ENCODE measurements at places on chromosomes 12 and 14.

DNA sequence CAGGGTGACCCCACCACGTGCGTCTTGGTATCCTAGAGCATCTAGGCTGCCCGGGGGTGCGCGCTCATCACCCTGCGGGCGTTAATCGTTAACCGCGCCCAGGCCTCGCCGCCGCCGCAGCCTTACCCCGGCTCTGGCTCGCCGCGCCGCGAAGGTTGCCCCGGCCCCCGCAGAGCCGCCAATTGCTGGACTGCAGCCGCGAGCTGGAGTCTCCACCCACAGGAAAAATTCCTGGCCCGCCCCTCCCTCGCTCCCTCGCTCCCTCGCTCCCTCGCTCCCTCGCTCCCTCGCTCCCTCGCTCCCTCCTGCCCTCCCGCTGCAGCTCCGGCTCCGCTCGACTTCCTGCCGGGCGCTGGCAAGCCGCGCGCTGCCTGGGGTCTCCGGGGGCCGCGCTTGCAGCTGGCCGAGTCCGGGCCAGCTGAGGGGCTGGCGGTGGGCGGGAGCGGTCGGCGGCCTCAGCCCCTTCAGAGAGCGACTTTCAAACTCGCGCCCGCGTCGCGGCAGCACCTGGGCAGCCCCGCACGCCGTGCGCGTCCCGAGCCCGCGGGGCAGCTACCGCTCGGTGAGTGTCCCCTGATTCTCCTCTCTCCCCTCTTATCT, at the start of gene PLEKHG3:
Gene PLEKHG3 (plus strand): TSS at position 282 of the 600 bp plus-strand sequence. CDS start 23,208 bp downstream, outside the sequence.
- peak; percentile 91 for DNase-seq

- peak; percentile 87 for DNase-seq
Measured at GRCh38 chr14:105281371-105282097, 19.3 kb downstream of the BRF1 start.

- DNase-seq = no peak
Measured at GRCh38 chr14:105854600-105855245, 328.3 kb downstream of the TMEM121 start.

DNA sequence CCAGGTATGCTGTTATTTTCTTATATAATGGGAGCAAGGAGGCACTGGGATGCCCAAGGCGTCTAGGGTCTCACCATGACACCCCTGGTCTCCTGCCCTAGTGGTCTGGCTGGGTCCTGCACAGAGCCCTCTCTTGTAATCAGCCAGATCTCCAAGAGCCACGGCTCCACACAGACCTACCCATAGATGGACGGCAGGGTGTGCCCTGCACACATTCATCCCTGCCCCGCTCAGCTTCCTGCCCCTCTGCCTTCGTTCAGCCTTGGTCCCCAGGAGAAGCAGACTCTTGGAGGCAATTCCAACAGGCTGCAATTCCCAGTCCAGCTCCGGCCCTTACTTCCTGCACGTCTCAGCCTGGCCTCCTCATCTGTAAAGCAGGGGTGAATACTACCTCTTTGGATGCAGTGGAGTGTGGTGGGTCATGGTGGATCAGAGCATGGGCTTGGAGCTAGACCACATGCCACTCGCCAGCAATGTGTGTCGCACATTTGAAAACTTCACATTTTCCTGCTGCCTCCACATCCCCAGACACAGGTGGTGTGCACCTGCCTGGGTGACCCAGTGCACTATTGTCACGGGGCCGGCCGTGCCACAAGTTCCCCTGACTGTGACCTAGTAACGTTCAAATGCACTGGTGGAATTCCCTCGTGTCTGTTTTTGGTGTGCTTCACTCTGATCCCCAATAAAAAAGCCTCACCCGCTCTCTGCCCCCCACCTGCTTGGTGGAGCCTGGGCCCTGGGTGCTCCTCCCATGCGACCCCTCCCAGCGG, 171.1 kb upstream of the PRMT8 start:
- no peak for DNase-seq

DNA sequence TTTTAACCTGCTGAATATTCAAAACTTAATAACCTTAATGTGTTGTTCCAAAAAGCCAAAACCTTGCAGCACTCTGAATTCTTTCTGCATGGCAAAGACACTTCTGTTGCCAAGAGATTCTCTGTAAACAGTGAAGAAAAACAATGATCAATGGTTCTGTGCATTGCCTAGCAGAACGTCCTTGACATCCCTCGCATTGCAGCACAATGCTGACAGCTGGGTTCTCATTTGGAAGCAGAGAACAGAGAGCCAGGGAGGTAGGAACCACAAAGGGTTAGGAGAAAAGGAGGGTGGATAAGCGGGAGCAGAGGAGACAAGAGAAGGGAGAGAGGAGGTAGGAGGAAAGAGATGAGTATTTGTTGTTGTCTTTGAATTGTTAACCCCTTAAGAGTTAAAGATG, 501.1 kb downstream of the NAV3 start:
- no peak for DNase-seq

DNA sequence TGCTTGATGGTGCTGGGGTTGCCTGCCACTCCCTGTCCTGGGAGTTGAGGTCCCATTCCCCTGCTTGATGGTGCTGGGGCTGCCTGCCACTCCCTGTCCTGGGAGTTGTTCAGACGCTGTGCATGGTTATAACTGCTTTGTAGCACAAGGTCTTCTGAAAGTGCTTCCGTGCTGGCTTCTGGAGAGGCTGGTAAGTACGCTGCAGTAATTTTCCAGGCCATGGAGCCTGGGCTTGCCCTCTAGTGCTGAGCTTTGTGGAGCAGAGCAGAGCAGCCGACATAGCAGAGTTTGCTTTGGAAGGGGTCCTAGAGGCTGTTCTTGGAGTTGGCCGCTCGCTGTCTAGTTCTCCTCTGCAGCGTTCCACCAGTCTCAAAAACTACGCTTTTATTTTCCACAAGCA, 6.3 kb downstream of the B4GALNT3 start:
- DNase-seq = no peak

DNA sequence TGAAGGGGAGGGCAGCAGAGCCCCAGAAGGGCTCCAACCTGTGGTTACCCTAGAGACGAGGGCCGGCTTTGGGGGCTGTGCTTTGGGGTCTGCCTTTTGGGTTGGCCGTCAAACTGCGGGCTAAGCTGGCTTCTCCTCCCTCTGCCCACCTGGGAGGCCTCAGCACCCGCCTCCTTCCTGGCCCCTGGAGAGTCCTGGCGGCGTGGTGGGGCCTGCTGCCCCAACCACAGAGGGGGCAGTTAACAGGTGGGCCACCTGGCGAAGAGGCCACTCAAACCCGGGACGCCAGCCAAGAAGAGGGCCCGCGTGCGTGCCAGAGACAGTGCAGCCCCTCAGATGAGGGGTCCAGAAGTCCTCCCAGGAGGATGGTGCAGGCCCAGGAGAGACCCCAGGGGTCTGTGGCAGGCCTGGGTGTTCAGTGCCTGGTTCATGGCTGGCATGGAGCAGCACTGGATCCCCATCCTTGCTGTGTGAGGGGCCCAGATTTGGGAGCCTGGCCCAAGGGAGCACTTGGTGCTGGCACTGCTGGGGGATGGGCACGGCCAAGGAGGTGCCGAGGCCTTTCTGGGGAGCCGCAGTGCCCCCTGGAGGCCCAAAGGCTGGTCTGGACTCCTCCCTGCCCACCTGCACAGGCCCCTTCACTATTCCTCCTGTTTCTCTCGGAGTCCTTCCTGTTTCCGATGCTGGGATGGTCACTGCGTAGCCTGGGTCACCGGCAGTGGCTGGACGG, 48.8 kb downstream of the LRCOL1 start:
- peak; percentile 50 for DNase-seq

DNA sequence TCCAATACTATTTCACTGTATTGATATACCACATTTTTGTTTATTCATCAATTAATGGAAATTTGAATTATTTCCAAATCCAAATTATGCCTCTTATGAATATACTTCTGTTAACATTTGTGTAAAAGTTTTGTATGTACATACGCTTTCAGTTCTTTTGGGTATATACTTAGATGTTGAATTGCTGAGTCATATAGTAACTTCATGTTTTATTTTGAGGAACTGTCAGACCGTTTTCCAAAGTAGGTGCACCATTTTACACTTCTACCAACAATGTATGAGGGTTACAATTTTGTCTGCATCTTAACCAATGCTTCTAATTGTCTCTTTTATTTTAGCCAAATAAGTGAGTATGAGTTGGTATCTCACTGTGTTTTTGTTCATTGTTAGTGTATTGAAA, 10.2 kb upstream of the CCER1 start:
- no peak for DNase-seq

DNA sequence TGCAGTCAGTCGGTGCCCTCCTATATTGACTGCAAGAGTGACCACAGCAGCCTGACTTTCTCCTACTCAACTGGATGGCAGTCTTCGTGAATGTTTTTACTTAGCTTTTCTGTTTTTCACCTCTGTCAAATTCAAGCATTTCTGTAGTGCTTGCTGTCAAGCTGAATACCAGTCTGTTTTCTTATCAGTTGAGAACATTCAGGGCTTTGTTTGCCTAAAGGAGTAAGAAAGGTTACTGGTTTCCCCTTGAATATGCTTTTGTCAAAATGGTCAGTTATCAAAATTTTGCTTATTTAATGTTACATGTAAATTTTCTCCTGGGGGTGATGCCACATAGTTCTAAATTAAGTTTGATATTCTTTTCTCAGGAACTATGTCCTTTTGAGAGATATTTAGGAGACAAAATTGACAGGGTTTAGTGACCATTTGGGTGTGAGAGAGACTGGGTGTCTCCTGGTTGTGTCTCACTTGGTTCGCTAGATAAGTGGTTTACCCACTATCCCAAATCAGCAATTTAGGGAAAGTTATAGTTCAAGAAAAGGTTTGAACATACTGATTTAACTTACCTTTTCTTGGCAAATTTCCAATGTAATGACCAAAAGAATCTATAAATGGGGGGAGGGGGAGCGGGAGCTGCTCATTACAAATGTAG, 366.3 kb downstream of the TMTC2 start:
- no peak for DNase-seq

- no peak for DNase-seq
Measured at GRCh38 chr14:63078569-63078968, 33.3 kb upstream of the KCNH5 start.

- no peak for DNase-seq
Measured at GRCh38 chr12:42163913-42164312, 19.2 kb upstream of the GXYLT1 start.

- DNase-seq = peak; percentile 35
Measured at GRCh38 chr12:62703011-62703380, 232.0 kb downstream of the PPM1H start.

DNA sequence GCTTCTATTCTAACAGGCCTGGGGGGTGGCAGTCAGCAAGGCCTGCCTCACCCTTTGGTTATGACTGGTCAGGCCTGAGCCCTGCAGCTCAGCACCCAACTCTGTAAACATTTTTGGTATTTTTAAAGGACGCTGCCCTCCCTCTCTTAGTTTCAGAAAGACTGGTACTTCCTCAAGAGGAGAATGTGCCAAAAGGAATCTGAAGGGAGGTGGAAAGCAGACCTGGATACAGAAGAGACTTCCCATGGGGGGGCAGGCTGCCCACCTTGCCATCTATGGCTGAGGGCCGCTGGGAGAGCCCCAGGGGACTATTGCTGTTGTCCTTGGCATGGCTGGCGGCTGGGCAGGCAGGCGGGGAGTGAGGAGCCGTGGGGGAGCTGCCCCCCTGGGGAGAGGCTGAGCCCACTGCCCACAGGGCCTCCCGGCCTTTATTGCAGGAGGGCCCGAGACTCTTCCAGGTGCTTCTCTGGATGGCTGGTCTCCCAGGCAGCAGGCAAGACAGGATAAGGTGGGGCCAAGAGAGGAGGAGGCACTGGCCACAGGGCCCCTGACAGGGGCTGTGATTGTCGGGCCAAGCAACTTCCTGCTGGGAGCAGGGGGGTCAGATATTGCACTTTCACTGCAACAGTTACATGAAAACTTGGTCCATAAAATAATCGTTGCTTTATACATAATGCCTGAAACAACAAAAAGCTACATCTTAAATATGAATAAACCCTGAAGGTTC, 3.5 kb downstream of the ARL6IP4 start:
- DNase-seq = no peak

DNA sequence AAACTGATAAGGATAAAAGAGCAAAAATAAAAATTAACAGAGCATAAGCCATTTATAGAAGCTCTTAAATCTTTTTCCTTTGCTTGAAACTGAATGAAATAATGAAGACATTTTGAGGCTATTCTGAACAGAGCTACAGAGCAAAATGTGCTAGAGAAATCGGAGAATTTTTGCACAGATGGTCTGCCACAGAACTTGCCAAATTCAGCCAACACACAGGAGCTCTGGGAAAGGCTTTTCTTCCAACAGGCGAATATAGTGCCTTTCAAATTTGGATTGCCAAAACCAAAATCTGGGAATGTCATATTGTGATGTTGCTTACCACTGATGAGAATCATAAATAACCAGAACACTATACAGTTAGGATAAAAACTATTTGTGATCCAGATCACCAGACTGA, 406.3 kb downstream of the RPL10L start:
- no peak for DNase-seq

DNA sequence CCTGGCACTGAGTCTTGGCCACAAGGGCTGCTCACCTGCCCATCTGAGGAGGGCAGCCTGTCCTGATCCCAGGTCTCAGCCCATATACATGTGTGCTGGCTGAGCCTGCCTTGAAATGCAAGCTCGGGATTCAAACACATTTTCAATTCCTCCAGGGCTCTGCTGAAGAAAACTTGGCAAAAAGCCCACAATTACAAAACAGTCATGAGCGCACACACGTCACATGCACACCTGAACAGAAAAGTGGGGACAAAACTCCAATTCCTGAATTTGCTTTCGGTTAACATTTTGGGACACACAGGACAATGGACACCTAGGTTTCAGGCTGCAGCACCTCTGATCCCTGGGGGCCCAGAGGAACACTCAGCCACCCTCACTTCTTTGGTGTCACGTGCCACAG, 113.9 kb downstream of the RBM19 start:
- DNase-seq = peak; percentile 41

- no peak for DNase-seq
Measured at GRCh38 chr14:74297986-74298385, 4.7 kb downstream of the ABCD4 start.

- DNase-seq = peak; percentile 45
Measured at GRCh38 chr12:51752234-51752889, 96.2 kb downstream of the FIGNL2 start.

DNA sequence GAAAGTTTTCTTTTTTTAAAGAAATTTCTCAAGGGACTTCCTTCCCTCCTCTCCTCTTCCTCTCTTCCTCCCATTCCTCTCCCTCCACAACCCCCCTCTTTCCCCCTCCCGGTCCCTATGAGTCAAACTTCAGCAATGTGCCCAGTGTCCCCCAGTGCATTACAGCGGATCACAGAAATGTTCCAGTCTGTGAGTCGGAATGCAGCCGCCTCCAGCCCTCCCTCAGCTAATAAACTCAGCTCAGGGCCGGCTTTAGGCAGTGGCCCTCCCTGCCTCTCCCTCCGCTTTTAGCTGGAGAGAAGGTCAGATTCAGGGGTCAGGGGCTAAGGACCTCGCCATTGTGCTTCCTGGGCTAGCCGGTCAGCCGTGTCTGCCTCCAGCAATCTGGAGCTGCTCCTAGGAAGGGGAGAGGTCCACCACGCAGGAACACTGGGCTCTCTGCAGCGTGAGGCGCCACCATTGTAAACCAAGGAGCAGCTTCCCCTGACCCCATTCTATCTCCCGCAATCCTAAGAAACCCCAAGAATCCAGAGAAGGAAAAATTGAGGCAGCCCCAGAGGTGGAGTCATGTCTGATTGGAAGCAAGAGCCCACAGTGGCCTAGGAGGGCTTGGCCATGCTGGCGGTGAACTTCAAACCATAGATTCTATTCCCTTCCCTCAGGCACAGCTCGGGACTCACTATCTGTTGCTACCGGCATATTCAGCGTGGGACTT, 1.1 kb upstream of the HDAC7 start:
- DNase-seq = peak; percentile 90
